Osteoblast (primary cell): ENCODE measurements at places on chromosomes 6 and 20. TPM values are rescaled to one million over a fixed set of nuclear protein-coding genes. Genes with fewer than 3 reads are reported as not detected.

LY6G6F gene
- total RNA-seq, result not detected in 2 replicates

FKBP1A gene
- 150 and 154 TPM in 2 replicates for total RNA-seq

TCF19 gene
- 5.8 and 5.9 TPM in 2 replicates for total RNA-seq

MYBL2 gene
- 1.8 and 2.5 TPM in 2 replicates for total RNA-seq
